ENCODE measurements at places on chromosomes 6 and 20. TPM values are rescaled to one million over a fixed set of nuclear protein-coding genes. Genes with fewer than 3 reads are reported as not detected.

SLC22A3 gene
- polyA plus RNA-seq, result 4.3 TPM

OR12D3 gene
- not detected for polyA plus RNA-seq

IL17F gene
- polyA plus RNA-seq, result 0.36 TPM

HTR1E gene
- polyA plus RNA-seq, result 0.73 TPM

MOG gene
- not detected for polyA plus RNA-seq

KATNA1 gene
- polyA plus RNA-seq, result 32.0 TPM

MAPK13 gene
- 24.5 TPM for polyA plus RNA-seq

DYNLT2 gene
- 9.6 TPM for polyA plus RNA-seq

SPTLC3 gene
- polyA plus RNA-seq, result 25.4 TPM

ZDHHC14 gene
- polyA plus RNA-seq, result 27.9 TPM

ADGB gene
- 0.46 TPM for polyA plus RNA-seq

SYNGAP1 gene
- polyA plus RNA-seq, result 30.7 TPM
